ENCODE measurements at places on chromosomes 4 and X. TPM values are rescaled to one million over a fixed set of nuclear protein-coding genes. Genes with fewer than 3 reads are reported as not detected.
A peak's percentile ranks its signal among the peaks of the same experiment; 100 is the strongest.

SAGE1 gene
- not detected for total RNA-seq

- no peak overlapping the region for H3K4me3 ChIP-seq
- H3K27me3 ChIP-seq, result no peaks in the 10 kb centered on the region
- no peaks in the 10 kb centered on the region for H3K36me3 ChIP-seq
- no peak for DNase-seq
- no peak overlapping the region for H3K27ac ChIP-seq
Measured at GRCh38 chrX:95728446-95728845, 956.2 kb upstream of the DIAPH2 start.

DNA sequence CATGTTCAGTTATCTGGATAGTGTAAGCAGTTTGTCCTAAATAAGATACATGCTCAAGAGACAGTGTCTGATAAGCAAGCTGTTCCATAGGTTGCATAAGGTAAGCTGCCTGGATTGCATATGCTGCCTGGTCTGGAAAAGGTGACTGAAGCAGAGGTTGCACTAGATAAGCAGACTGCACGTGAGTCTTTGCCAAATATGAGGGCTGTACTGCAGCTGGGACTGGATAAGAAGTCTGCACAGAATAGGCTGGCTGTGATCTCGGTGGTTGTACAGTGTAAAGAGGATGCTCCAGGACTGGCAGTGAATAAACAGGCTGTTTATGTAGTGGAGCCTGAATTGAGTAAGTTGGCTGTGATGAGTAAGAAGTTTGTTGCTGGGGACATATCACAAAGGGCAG is 68.9 kb downstream of the WNK3 start:
- no peaks in the 10 kb centered on the region for H3K27me3 ChIP-seq
- H3K4me3 ChIP-seq, result no peak overlapping the region
- H3K36me3 ChIP-seq, result no peaks in the 10 kb centered on the region
- no peaks in the 10 kb centered on the region for H3K4me1 ChIP-seq
- no peak for DNase-seq
- no peak overlapping the region for H3K27ac ChIP-seq

GRCh38 chr4:22315628-22316027 is 200.2 kb downstream of the ADGRA3 start:
- no peak overlapping the region for H3K27ac ChIP-seq
- H3K27me3 ChIP-seq, result no peaks in the 10 kb centered on the region
- peaks cover 9% of the 10 kb centered on the region for H3K4me1 ChIP-seq

ANXA10 gene
- total RNA-seq, result not detected

DNA sequence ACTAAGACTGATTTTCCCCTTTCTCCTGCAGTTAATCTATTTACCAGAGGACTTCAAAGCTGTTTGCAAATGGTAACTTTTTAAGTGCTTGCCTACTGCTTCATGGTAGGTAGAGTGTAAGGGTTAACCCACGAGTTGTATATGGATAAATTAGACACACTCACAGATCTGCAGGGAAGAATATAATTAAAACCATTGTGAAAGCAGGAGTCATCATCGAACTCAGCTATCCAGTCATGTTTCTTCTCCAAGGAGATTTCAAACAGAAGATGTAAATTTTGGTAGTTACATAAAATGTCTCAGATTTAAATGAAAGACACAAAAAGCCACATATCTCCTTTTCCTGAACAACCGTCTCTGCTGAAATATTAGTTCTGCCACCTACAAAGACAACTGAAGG is 549 bp upstream of the XG start:
- H3K27ac ChIP-seq, result peak overlapping the region; percentile 92
- H3K4me3 ChIP-seq, result peak overlapping the region; percentile 82
- no peaks in the 10 kb centered on the region for H3K27me3 ChIP-seq

- no peaks in the 10 kb centered on the region for H3K36me3 ChIP-seq
- no peak overlapping the region for H3K4me3 ChIP-seq
- no peaks in the 10 kb centered on the region for H3K4me1 ChIP-seq
Measured at GRCh38 chr4:14615671-14616070, 386.6 kb upstream of the CPEB2 start.

GBA3 gene
- total RNA-seq, result not detected

- no peaks in the 10 kb centered on the region for H3K27me3 ChIP-seq
- H3K4me3 ChIP-seq, result no peak overlapping the region
- H3K36me3 ChIP-seq, result no peaks in the 10 kb centered on the region
- peaks cover 15% of the 10 kb centered on the region for H3K4me1 ChIP-seq
- DNase-seq, result no peak
Measured at GRCh38 chrX:154542723-154543424, 3.8 kb downstream of the G6PD start.

STARD8 gene
- 4.9 TPM for total RNA-seq

GRCh38 chr4:3671571-3672464 is 94.4 kb upstream of the ADRA2C start:
- H3K4me3 ChIP-seq, result no peak overlapping the region

GRCh38 chr4:66929748-66930147 is 615.6 kb downstream of the CENPC start:
- H3K4me3 ChIP-seq, result no peak overlapping the region
- DNase-seq, result no peak
- no peaks in the 10 kb centered on the region for H3K27me3 ChIP-seq
- no peaks in the 10 kb centered on the region for H3K4me1 ChIP-seq
- no peak overlapping the region for H3K27ac ChIP-seq
- no peaks in the 10 kb centered on the region for H3K36me3 ChIP-seq

DNA sequence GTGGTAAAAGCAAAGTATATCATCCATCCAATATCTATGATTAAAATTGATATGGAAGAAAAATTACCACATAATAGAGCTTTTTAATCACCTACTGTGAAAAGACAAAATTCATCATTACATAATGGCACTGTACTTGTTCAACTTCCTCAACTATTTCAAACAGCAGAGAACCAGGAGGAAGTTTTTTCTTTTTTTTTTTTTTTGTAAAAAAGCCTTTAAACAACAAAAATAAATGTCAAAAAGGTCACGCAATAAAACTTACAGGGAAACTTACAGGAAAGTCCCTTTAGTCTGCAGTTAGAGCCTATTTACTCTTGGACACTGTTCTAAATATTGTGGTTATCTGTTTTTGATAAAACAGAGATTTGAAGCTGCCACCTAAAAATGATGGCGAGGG is 4.8 kb downstream of the PDGFC start:
- no peak overlapping the region for H3K4me3 ChIP-seq
- no peaks in the 10 kb centered on the region for H3K36me3 ChIP-seq
- no peak overlapping the region for H3K27ac ChIP-seq
- no peaks in the 10 kb centered on the region for H3K27me3 ChIP-seq

DNA sequence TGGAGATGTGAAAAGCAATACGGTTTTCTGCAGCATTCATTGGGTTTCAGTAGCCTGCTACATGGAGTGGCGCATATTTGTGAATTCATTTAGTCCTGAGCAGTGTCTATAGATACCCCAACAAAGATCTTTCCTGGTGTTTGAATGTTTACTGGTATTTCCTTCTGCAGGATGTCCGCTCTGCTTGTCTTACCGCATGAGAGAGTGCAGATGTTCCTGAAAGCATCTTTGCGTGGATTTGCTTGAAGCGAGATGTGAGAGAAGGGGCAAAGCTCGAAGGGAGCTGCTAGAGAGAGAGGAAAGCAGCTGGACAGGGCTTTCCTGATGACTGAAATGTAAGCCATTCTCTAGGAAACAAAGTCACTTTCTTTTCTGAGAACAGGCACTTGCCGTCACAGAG is 40.9 kb upstream of the GYPA start:
- DNase-seq, result no peak
- H3K4me3 ChIP-seq, result no peak overlapping the region
- no peaks in the 10 kb centered on the region for H3K27me3 ChIP-seq
- H3K27ac ChIP-seq, result no peak overlapping the region
- H3K36me3 ChIP-seq, result no peaks in the 10 kb centered on the region
- H3K4me1 ChIP-seq, result no peaks in the 10 kb centered on the region

- no peak for DNase-seq
- no peaks in the 10 kb centered on the region for H3K36me3 ChIP-seq
- H3K27me3 ChIP-seq, result no peaks in the 10 kb centered on the region
- no peaks in the 10 kb centered on the region for H3K4me1 ChIP-seq
Measured at GRCh38 chr4:163781726-163782125, 287.2 kb downstream of the TMA16 start.
